Stimulated activated CD8-positive, alpha-beta memory T cell treated with anti-CD3 and anti-CD28 coated beads, Interleukin-4, amount 100 ng/mL, for 1 hour (primary cell): ENCODE measurements at places on chromosomes 5 and 9.

GRCh38 chr9:34634551-34635248, 2.9 kb downstream of the SIGMAR1 start:
- no peak for DNase-seq

GRCh38 chr5:74482990-74483389, 157.5 kb downstream of the ENC1 start:
- DNase-seq: no peak

- no peak for DNase-seq
These were observed 7.5 kb upstream of the RAPGEF1 start for GRCh38 chr9:131747352-131747751.

DNA sequence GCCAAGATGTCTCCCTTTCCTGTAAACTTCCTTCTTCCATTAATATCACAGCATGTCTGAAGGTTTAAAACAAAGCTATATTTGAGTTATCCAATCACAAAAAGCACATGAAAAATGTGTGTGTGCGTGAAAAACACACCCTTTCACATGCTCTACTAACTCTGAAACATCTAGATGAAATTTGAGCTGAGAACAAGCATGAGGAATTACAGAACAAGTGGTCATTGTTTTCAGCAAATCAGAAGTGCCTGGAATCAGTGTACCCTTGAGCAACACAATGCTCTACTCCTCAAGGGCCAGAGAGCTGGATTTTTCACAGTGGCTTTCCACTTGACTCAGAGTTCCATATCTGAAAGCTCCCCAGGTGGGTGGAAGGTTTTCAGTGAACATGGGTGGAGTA, 255.9 kb downstream of the PSAT1 start:
- no peak for DNase-seq

DNA sequence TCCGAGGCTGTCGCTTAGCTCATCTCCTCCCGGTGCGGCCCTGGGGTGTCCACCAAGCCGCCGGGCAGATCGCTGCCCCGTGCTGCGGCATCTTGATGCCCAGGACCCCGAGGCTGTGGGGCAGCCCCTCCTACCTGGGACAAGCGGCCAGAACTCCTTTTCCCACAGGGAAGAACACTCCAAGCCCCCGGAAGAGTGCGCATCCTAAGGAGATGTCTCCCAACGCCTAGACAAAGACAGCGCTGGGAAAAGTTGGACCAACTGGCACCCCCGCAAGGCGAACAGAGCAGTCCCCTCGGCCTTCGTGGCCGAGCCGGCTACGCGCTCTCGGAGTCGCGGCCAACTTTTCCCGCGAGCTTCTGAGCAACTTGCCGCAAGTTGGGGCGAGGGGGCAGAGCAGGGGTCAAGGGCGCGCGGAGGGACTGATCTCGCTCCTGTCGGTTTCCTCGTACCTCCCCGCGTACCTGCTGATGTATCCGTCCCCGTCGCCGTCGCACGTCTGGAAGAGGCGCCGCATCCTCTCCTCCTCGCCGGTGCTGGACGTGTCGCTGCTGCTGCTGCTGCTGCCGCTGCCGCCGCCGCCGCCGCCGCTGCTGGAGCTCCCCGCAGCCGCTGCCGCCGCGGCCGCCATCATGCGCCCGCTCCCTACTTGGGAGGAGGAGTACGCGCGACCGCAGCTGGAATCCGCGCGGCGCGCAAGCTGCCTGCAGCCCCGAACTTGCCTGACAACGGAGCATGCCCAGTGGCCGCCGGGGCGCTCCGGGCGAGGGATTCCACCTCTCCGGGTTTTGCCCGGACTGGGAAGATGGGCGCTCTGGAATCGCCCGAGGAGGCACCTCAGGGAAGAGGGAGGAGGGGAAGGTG, at the start of gene MCC:
Gene MCC (minus strand): TSS at position 673 of the 864 bp plus-strand sequence.
- no peak for DNase-seq

DNA sequence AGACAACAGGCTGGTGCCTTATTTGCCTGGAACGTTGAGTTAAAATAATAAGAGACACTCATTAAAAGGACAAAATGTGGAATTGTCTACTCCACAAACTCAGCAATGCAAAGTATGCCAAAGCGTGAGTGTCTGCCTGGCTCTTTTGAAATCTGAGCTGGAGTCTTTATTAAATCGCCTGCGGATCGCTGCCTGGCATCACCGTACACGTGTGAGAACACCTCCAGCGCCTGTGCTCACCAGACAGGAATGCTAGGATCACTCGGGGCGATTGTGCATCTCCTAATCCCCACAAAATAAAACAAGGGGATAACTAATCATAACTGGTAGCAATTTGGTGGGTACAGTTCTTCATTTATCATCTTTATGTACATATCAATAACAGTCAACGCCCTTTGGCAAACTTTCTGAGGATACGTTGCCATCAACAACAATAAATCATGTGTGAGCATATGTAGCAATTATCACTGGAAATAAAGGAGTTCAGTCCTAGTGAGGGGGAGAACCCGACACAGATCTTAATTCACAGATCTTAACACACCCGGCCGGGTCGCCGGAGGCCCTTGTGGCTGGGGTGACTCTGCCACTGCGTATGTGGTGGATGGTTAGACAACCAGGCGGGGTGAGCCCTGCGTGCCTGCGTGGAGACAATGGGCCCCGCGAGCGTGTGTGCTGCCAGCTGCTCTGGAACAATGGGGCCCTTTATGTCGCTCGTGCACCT, 284.9 kb upstream of the IRX1 start:
- no peak for DNase-seq

GRCh38 chr9:137023583-137023991, 4.5 kb downstream of the ABCA2 start:
- DNase-seq: no peak

GRCh38 chr5:5613261-5613990, 190.9 kb downstream of the ICE1 start:
- no peak for DNase-seq

DNA sequence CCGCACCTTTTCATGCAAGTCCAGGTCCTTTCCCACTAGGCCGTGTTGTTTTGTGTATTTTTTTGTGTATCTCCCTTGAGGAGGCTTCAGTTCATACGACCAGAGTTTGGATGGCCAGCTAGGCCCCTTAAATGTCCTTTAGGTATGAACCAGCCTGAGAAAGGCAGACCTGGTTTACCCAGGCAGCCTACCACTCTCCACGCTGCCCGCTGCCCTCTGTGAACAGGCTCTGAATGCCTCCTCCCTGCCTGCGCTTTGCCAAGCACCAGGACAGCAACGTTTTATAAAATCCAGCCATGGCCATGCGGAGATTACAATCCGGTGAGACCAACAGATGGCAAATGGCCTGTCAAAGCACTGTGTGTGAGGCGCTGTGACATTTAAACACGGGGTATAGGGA, 626 bp upstream of the CLTB start:
- no peak for DNase-seq

DNA sequence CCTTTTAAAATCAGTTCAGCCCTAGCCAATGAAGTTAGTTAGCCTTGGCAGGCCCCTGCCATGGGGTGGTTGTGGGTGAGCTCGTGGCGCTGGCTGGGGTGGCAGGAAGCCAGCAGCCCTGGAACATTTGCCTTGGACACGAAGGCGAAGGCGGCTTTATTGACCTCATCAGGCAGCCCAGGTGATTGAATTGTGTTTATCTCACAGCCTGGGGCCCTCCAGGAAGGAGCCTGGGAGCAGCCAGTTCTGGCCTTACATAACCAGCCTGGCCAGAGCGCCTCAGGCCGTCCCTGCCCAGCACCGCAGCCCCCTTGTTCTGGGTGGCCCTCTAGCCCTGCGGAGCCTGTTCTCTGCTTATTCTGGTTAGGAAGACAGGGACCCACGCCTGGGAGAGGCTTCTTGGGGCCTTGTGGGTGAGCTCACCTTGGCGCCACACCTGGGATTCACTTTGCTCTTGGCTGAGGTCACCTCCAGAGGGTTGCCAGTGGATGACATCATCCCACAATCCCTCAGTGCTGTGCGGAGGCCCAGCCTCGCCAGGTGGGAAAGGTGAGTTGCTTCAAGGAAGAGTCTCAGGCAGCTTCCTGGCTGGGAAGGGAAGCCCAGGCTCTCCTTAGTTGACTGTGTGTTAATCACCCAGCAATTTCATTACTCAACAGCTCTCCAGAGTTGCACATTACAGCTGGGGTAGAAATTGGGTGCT, 54.4 kb upstream of the RPL26L1 start:
- no peak for DNase-seq

DNA sequence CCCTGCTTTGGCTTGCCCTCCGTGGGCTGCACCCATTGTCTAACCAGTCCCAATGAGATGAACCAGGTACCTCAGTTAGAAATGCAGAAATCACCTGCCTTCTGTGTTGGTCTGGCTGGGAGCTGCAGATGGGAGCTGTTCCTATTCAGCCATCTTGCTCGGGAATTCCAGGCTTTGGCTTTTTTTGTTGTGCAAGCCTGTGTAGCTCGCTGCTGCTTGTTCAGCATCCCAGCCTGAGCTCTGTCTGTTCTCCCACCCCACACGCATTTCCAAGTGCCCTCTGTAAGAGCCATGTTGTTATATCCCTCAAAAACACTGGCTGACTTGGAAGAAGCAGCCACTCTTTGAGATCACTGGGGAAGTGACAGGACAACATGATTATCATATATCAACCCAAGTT, 101.6 kb upstream of the DPYSL3 start:
- no peak for DNase-seq

- DNase-seq: no peak
These were observed 1.2 kb upstream of the MZB1 start for GRCh38 chr5:139390639-139391569.

DNA sequence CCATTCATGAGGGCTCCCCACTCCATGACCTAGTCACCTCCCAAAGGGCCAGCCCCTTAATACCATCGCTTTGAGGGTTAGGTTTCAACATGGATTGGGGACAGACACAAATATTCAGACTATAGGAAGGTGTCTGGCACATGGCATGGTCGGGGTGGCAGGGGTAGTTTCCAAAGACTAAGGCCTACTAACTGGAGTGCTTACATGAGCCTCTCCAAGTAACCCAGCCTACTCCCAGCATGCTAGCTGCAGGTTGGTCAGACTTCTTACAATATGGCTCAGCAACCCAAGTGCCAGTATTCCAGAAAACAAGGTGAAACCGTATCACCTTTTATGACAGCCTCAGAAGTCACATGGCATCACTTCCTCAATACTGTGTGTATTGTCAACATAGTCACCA, 19.9 kb upstream of the OTULINL start:
- DNase-seq: no peak

DNA sequence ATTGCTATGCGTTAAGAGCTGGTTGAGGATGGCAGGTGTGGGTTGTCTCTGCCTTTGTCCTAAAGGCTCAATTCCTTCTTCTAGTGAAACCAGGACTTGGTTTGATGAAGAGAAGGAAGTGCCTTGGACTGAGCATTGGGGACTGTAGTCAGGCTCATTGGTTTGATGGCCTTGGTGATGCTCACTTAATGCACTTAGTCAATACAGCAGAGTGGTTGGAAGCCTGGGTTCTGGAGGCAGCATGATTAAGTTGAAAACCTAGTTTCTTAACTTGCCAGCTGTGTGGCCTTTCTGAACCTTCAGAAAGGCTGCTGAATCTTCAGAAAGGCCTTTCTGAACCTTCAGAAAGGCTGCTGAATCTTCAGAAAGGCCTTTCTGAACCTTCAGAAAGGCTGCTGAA, 52.4 kb downstream of the PTTG1 start:
- DNase-seq: no peak

DNA sequence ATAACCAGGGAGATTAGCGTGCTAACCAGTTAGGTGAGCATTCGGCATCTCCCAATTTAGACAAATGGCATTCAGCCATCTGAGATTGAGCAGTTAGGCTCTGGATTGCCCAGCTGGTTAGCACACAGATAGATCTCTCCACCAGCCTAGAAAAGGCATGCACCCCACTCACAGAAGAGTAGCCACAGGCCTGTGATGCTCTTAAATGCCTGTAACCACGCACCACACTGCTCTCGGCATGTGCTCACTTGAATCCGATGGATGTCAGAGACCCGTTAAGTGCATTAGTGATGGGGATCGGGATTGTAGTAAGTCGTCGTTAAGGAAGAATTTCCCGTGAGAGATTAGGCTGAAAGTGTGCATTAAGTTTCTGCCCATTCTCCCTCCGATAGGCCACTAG, 23.0 kb downstream of the MARCHF6 start:
- no peak for DNase-seq

DNA sequence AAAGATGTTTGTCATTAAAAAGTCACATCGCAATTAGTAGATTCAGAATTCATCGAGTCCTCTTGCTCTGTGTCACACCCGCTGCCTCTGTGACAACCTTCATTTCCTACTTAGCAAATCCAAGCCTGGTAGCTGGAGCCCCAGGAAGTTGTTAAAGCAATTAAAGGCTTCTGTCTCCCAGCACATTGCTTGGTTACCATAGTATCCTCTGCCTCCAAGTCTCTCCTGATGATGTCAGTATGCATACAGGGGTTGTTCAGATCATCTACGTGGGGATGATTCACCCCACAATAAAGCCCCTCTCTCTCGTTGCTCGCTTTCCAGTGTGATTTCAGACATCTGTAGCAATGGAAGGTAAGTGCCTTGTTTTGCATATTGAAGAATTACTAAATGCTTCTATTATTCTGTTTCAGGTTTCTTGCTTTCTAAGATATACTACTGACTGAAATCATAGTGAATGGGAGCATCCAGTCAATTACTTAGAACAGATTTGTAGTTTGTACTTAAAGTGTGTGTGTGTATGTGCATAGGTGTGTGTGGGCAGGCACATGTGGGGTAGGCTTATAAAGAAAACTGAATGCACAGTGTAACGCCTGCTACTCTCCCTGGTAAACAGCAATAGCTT, 52.9 kb downstream of the PAM start:
- DNase-seq: no peak

DNA sequence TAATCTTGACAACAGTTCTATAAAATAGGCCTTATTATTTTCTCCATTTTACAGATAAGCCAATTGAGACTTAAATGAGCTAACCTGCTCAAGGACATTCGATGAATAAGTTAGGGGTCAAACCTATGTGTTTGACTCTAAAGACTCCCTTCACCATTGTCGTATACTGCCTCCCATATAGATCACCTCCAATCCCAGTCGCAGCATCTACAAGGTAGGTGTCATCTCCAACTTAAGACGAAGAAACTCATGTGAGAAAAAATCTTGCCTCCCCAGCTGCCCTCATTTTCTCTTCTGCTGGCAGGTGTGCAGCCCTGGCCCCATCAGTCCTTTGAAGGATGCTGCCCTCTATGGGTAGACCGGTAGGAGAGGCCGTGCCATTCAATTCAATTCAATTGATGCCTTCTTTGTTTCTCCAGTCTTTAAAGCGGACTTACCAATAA, 75.2 kb upstream of the SMARCA2 start:
- no peak for DNase-seq

DNA sequence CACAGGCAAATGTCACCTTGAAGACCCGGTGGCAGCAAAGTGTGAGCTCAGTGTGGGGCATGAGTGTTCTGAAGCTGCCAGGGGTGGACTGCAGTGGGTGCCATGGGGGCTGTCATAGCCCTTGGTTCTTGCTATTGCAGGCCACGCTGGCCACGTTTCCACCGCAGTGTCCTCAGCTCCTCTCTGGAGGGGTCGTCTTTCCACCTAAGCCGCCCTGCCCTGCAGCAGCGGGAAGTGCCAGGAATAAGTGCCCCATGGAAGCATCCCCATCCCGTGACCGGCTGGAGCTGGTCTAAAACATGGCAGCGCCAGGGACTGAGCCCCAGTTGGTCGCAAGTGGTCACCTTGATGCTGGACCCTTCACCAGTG, 6.9 kb downstream of the OBP2B start:
- DNase-seq: no peak

GRCh38 chr5:56447232-56447631, 214.1 kb upstream of the ANKRD55 start:
- DNase-seq: no peak
